Fibroblast of upper back skin (primary cell): ENCODE measurements at places on chromosomes 3 and 15.

DNA sequence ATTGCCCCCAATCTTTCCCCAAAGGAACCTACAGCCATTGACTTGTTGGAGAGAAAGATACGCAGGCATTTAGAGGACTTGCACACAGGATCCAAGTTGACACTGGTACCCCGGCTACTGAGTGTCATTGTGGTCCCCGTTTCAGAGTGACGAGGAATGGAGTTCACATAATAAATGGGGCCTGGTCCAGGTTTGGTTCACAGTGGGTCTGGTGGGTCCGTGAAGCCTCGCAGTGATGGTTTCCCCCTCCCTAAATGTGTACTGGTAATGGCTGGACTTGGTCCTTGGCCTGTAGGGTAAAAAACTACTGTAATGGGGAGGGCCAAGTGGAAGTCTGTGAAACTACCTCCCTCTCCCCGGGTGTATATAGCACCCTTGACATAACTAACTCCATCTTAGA lies 232.1 kb upstream of the LYSMD4 start:
- DNase-seq = no peak

DNA sequence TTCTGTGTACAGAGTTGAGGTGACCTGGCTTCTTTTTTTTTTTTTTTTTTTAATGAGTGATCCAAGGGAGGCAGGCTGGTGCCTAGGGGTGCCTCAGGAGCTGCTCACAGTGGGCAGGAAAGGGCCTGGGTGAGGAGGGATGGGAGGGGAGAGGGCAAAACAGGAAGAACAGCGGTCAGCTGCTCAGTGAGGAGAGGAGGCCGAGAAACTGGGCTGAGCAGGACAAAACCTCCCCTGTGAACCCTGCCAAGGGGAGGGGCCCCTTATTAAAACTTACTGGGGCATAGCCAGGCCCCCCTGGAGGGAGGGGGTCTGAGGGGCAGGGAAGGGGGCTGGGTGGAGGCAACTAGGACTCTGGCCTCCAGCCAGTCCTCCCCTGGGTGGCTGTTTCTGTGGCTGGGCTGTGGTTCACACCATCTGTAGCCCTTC lies 3.5 kb downstream of the PLEKHO2 start:
- no peak for DNase-seq

DNA sequence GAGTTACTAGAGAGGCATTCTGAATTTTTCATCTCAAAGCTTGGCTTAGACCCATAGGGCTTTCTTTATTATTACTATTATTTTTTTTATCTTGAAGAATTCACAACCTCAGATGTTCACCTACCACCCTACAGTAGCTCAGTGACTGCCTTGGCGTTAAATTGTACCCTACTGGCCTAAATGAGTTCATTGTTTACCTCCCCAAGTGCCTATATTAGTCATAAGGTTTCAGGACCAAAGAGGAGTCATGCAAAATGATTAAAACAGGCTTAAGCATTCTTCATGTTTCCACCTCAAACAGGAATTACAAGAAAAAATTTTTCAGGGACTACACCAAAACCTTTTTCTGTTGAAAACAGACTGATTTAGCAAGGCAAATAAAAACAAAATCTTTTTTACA lies 751.5 kb downstream of the SQOR start:
- DNase-seq = no peak

DNA sequence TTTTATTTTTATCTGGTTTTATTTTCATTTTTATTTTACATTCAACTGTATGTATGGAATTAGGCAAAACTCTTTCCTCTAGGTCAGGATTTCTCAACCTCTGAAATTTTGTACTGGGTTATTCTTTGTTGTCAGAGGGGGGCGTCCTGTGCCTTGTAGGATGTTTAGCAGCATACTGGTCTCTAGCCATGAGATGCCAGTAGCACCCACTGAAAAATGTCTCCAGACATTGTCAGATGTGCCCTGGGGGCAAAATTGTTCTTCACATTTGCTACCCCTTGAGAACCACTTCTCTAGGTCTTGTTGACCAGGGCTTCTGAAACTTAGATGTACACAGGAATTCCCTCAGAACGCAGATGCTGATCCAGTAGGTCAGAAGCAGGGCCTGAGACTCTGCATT lies 5.4 kb downstream of the CHRNA5 start:
- DNase-seq = no peak

GRCh38 chr15:99427668-99428361 lies 138.0 kb upstream of the MEF2A start:
- no peak for DNase-seq

DNA sequence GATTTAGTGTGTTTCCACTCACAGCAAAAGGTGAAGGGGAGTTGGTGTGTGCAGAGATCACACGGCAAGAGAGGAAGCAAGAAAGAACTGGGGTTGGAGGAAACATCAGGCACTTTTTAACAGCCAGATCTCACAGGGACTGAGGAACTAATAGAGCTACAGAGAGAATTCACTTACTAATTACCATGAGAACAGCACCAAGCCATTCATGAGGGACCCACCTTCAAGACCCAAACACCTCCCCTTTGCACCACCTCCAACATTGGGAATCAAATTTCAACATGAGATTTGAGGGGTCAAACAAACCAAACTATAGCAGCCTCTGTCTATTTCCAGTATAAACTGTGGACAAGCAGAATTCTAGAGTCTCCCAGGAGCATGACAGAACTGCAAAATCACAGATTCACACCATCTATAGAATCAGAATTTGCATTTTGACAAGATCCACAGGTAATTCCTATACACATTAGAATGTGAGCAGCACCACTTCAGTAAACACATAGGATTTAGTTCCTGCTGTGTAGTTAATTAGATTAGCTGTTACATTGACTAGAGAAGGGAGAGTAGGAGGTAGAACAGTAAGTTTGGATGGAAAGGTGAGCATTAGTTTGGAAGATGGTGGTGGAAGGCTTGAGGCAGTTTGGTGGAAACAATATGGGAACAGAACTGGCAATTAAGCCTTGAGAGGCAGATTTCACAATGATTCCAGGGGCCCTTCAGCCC lies 311.7 kb downstream of the NSUN3 start:
- no peak for DNase-seq

GRCh38 chr3:53880396-53881345 lies 1.3 kb downstream of the ACTR8 start:
- peak; percentile 50 for DNase-seq

DNA sequence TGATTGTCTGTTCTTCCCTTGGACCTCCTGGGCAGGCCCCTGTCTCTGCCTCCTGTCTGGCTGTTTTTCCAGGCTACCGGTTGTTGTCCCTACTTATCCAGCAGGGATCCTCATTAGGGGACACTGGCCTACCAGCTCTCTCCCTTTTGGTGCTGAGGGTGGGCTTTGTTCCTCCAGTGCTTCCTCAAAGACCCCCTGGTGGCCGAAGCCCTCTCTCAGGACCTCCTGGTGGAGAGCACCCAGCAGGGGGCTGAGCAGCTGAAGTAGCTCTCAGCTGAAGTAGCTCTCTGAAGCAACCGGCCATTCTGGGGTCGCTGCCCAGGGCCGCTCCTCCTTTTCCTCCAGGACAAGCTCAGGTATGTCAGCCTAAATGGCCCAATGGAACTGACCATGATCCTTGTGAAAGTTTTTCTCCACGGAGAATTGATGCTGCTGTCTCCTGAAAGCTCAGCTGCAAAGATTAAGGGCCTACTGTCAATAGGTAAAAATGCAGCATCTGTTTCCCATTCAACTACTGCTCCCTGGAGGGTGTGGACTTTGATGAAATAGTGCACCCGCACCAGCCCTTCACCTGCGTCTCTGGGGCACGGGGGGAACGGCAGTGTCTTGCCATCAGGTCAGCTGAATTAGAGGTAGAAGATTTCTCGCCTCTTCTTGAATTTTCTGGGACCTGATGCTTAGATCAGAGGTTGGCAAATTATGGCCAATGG lies 27.6 kb downstream of the ARNT2 start:
- DNase-seq = no peak

GRCh38 chr15:99423186-99424130 lies 142.3 kb upstream of the MEF2A start:
- no peak for DNase-seq

DNA sequence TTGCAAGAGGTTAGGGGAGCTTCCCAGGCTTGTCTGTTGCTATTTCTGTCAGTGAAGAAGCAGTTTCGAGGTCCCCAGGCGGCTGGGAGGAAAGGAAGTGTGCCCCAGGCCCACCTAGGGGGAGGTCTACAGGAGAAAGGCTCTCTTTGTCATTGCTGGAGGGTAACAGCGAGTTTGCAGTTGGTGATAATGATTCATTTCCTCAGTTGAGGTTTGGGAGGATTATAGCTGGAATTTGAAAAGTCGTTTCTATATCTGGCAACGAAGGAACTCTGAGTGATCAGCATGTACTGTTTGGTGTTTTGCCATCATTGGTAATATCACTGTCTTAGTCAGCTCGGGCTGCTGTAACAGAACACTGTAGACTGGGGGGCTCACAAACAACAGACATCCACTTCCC lies 65.5 kb upstream of the UBE3A start:
- peak; percentile 93 for DNase-seq

- peak; percentile 40 for DNase-seq
Measured at GRCh38 chr3:51539291-51539941, 897 bp downstream of the RAD54L2 start.

DNA sequence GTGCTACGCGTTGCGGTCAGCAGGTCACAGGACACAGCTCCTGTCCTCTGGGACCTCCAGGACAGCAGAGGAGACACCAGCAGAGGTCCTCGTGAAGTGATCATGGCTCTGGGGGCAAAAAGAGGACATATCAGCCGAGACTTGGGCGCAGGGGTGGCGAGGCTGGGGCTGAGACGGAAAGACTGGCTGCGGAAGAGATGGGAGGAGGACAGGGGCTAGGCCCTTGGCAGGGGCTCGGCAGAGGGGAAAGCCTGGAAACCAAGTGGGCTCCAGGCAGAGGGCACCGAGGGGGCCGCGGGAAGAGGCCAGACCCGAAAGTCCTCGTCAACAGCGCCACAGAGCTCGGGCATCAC lies 4.9 kb upstream of the CFAP100 start:
- DNase-seq = no peak

DNA sequence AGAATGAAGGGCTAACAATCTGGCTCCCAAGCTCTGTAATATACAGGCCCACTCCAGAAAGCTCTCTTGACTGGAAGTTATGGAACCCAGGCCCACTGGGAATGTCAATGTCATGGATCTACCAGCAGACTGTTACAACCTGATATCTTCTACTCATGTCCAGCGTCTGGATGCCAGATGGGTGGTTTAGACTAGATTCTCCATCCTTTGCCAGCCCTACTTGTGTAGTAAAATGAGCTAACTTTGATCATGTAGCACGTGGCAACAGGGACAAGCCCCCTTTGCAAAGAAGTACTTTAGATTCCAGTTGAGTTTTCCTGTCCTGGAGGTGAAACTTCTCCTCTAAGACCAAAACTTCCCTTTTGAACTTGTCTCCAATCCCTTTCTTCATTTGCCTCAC lies 55.1 kb downstream of the HEG1 start:
- DNase-seq = no peak

GRCh38 chr3:20043396-20043795 lies 3.1 kb downstream of the KAT2B start:
- DNase-seq = no peak

DNA sequence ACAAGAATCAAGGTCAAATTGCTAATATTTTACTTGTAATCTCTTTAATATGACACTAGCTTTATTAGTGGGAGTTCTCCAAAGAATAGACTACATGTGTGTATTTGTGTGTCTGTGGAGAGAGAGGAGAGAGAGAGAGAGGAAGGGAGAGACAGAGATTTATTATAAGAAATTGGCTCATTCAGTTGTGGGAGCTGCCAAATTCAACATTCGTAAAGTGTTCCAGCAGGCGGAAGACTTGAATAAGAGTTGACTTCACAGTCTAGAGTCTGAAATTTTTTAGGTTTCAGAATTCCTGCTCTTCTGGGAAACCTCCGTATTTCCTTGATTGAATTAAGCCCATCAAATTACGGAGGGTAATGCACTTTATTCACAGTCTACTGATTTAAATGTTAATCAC lies 4.7 kb upstream of the CLDN1 start:
- DNase-seq = peak; percentile 86

DNA sequence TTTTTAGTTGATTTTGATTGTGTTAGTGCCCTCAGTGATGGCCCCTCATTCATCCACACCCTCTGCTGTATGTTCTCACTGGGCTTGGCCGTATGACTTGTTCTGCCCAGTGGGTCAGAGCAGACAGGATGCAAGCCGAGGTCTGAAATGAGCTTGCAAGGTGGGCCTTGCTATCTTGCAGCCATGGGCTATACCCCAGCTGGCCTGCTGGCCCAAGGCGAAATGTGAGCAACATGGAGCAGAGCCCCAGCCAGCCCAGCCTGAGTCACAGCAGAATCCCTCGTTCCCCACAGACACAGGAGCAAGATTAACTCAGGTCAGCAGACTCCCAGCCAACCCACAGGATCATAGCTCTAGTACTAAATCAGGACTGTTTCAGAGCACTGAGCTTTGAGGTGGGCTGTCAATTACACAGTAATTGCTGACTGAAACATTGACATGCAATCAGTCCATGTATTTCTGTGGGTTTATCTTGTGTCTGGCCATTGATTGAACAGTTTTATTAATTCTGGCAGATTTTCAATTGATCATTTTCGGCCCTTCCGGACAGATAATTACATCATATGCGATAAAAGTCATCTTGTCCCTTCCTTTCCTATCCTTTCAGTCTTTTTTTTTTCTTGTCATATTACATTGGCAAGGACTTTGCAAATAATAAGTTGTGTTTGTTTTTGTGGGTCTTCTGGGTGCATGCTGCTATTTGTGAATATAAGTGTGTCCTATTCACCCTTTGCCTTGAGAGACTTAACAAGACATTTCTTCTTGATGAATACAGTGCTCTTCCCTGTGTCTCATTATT lies 27.1 kb downstream of the KLF15 start:
- no peak for DNase-seq

DNA sequence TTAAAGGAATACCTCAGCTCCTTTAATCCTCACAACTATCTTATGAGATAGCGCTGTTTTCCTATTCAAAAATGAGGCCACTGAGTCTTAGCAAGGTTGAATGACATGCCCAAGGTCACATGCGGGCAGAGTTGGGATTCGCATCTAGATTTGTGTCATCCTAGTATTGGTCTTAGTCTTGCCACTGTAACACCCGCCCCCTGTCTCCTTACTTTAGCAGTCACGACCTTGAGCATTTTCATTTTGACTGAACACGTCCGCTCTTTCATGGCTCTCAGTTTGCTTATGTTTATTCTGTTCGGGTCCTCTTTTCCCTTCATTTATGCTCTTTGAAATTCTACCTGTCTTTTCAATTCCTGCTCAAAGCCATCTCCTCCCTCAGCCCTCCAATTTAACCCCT lies 112.5 kb upstream of the CADPS start:
- DNase-seq = no peak

- DNase-seq = peak; percentile 20
Measured at GRCh38 chr3:148464246-148464645, 233.5 kb upstream of the AGTR1 start.

DNA sequence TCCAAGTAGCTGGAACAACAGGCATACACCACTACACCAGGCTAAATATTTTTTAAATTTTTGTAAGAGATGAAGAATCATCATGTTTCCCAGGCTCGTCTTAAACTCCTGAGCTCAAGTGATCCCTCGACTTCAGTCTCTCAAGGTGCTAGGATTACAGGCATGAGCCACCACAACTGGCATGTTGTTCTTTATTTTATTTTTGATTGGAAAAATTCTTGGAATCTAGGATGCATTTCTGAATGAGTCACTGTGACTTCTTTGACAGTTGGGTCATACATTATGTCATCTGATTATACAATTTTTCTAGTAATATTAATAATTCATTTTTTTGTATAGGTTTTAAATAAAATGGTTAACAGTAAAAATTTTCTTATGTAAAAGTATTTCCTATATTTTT lies 870.2 kb downstream of the SI start:
- no peak for DNase-seq
